Activated CD8-positive, alpha-beta memory T cell treated with anti-CD3 and anti-CD28 coated beads, Interleukin-2, amount 50 U/mL, for 48 hours (primary cell): ENCODE measurements at places on chromosomes 11 and 22.

- DNase-seq: no peak
These were observed 8.2 kb downstream of the HORMAD2 start for GRCh38 chr22:30088468-30088867.

- DNase-seq: no peak
These were observed 31.8 kb downstream of the MICAL2 start for GRCh38 chr11:12142176-12142575.

DNA sequence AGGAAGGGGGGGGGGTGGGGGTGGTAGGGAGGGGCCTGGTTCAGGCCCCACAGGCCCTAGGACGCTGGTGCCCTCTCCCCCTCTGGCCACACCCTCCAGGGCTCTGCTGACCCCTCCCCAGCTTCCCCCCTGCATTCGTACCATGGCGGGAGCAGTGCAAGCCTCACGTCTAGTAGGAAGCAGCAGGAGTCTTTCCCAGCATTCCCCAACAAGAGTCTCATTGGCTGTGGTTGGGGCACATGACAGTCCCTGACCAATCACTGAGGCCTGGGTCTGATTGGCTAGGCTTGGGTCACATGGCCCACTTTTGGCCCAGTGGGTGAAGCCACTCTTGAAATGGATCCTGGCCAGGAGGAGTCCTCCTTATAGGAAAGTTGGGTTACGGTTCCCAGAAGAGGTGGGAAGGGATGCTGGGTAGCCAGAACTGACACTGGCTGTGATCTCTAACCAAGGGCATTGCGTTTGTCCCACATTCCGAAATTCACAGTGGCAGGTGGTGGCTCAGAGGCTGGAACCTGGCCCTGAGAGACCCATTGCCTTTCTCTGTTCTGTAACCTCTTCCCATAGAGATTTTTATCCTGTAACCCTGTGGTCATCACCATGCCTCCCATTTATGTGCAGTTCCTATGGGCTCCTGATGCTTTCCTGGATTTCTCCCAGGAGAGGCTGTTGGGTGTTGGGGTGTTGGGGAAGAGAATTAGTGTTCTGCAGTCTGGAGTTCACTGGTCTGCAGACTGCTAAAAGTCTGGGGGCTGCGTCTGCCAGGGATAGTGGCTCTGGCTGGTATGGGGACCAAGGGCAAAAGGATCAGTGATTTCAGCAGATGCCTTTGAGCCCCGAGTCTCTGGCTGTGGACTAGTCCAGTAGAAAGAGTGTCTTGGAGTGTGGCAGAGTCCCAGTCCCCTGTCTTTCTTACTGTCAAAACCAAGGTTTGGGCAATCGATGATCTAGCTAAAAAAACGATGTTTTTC, 58.9 kb upstream of the MYEOV start:
- peak; percentile 22 for DNase-seq

- no peak for DNase-seq
These were observed 22.5 kb upstream of the KRTAP5-6 start for GRCh38 chr11:1674173-1675131.

DNA sequence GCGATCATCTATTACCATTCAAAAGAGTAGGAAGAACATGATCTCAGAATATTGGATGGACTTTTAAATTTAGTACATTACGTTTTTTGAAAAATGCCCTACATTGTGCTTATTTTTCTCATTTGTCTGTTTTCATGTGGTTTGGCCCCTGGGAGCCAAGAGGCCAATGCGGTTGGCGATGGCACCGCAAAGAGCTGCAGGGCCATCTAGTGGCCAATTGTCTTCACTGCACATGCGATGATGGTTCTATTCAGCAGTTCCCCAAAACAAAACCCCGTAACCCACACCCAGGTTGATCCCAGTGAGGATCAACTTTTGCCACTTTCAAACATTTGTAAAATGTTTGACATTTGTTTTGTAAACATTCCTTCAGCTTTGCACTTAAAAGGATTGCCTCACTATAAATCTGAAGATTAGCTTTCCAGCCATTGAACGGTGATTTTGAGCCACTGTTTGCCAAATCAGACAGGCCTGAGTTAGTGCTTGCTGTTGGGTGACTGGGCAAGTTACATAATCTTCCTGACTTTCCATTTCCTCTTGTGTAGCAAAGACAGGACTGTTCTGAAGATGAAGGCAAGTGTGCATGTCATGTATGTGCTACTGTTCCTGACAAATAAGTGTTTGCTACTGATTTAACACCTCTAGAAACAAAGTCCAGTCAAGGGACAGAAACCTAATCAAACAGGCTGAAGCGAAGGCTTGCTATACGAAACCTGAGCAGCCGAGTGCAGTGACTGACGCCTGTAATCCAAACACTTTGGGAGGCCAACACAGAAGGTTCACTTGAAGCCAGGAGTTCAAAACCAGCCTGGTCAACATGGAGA, 29.2 kb upstream of the XBP1 start:
- DNase-seq: peak; percentile 85

- DNase-seq: no peak
These were observed 959 bp upstream of the FJX1 start for GRCh38 chr11:35617316-35617686.

DNA sequence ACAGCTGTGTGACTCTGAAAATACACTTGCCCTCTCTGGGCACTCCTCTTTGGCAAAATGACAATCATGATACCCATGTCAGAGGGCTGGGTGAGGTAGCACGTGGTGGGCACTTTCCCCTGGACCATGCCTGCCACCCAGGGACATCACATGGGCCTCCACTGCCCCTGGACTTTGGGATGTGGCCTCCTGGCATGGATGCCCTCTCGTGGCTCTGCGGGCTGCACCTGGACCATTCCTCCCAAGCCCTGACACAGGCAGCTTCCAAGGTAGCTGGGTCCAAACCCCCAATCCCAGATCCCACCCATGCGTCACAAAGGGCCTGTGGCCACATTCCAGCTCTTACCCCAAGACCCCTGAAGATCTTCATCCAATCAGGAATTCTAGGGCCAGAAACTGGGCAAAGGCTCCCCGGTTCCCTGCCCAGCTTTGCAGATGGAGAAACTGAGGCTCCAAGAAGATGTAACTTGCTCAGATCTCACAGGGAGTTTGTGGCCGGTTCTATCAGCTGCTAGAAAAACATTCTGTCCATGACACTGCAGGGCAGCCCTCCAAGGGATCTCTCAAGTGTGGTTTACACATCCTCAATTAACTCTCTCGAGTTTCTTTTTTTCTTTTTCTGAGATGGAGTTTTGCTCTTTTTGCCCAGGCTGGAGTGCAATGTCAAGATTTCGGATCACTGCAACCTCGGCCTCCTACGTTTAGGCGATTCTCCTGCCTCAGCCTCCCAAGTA, 35.4 kb upstream of the CYB5R3 start:
- no peak for DNase-seq

GRCh38 chr11:126547161-126547560, 191.7 kb downstream of the ST3GAL4 start:
- no peak for DNase-seq

DNA sequence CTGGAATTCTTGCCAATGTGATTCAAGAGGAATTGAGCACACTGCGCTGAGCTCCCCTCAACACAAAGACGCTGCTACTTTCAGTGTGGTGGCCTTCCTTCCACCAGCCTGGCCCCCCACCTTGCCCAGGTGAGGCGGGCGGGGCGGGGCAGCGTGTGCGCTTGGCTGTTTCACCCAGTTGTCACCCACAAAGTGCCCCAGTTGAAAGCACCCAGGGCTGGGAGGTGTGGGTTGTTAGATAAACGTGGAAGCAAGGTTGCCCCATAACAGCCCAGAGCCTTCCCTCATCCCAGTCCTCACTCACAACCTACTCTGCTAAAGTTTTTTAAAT, 43.1 kb downstream of the CACNG2 start:
- no peak for DNase-seq

- no peak for DNase-seq
These were observed 330.2 kb upstream of the B3GAT1 start for GRCh38 chr11:134742224-134742612.

DNA sequence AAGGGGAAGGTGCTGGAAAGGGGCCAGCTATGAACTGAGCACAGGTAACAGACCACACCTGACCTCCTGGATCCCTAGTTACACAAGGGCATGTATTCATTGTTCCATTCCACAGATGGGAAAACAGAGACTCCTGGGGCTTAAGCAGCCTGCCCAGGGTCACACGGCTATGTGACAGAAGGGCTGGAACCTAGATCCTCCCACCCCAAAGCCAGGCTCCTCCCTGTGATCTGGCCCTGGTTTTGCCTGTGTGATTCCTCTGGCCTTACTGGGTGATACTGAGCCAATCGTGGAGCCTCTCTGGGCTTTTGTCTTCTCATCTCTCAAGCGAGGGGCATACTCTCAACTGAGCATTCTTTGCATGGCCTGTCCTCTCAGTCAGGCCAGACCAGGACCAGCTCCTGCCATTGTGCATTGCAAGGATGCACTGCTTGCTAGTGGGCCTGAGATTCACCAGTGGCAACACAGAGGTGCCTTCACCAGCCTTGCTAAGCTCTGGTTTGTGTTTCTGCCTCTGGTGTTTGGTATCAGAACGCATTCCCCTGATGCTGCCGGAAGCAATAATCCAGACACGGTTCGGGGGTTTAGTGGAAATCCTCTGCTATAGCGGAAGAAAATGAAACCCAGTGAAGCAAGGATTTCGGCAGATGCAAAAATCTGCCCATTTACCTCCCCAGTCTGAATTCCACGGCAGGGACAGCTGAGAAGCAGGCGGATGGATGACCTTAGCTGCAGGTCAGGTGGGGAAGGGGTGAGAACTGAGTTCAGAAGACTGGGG, 226.6 kb downstream of the ST3GAL4 start:
- DNase-seq: no peak

DNA sequence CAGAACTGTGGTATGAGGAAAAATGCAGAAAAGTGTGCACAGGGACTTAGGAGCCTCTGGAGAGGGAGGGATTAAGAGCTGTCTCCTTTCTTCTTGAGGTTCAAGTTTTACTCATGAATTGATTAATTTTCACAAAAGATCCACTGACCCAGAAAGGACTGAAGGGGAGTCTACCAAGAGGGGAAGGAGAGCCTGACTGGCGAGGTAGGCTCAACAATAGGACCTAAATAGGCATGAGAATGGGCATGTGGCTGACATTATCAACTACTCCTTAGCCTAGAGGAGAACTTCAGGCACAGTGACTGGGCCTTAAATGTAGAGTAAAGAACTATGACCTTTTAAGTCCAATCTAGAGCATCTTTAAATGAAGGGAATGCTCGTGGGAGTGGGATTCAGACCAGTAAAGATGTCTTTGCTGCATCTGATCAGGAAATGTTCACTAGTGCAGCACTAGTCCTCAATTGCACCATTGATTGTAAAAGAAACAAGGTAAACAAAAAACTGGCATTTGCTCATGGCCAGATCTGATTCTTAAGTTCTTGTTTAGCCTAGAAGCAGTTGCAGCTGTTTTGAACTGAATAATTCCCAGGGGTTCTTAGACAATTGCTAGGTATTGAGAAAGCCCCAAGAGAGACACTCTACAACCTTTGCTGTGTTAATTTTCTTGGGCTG, 135.6 kb downstream of the RAB38 start:
- no peak for DNase-seq

DNA sequence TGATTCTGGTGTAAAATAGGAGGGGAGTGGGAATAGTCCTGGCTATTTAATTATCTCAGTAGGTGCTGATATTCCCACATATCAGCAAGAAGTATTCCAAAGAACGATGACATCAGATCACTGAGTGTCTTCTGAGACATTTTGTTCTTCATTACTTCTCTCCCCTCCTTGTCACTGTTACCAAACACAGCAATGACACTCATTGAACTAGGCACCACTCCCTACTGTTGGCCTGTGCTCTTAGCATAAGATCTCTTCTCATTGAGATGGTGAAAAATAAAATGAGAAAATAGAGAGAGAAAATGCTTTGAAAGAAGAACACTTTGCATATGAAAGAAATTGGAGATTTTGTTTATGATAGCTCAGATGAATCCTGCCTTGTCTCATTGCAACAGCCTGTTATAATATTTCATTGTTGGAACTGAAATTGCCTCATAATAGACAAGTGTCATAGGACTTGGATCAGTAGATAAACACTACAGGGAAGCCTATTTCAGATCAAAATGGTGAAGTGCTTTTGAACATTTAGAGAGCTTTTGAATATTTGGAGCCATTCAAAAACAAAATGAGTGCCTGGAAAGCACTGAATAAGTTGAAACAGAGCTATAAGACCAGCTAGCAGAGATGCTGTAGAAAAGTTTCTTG, 11.3 kb upstream of the ETS1 start:
- no peak for DNase-seq

- DNase-seq: no peak
These were observed 20.2 kb downstream of the CBX7 start for GRCh38 chr22:39132281-39132680.

DNA sequence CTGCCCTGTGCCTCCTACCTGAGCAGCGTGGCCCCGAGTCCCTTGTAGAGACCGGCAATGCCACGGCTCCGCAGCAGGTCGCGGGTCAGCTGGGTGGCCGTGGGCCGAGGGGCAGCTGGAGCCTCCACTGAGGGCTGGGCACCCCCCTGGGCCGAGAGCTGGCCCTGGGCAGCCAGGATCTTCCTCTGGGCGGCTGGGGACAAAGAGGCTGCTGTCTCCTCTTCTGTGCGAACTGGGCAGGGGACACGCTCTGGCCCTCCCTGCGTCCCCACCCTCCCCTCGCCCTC, 2.6 kb upstream of the CEND1 start:
- DNase-seq: no peak

DNA sequence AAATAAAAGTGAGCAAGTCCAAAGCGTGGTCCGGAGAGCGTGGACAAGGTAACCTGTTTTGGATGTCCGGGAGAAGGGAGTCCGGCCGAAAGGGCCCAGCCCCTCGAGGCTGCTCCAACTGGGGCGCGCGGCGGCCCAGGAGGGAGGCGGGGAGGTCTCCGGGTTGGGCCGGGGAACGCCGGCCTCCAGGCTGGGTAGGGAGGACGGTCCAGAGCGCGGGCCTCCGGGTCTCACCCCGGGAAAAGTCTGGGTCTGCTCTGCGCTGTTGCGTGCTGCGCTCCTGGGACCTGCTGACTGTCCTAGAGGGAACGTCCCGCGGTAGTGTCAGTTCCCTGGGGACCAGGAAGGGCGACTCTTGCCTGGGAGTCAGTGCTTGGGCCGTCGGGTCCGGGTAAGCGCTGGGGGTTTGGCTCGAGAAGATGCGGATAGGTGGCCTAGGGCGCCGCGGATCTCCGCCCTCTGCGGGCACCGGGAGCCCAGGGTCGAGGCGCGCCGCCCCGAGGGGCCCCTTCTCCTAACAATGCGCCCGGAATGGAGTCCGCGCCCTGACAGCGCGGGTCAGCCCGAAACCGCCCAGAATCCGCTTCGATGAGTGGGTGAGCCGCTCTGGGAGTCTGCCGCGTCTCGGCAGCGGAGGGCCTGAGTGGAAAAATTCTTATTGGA, 988 bp upstream of the FLI1 start:
- peak; percentile 74 for DNase-seq

- no peak for DNase-seq
These were observed 16.8 kb downstream of the APOL5 start for GRCh38 chr22:35734517-35734827.

DNA sequence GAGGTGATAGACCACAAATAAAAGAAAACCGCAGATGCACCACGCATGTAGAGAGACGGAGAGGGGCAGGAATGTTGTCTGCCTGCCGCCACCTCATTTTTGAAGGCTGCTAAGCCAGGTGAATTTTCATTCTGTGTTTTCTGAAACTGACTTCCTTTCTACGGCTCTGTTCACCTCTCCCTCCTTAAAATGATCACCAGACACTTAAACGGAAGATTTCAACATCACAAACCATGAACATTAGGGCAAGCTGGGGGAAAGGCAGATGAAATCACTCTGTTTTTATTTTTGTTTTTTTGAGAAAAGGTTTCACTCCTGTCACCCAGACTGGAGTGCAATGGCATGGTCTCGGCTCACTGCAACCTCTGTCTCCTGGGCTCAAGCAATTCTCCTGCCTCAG, 232.4 kb downstream of the MIAT start:
- no peak for DNase-seq

GRCh38 chr11:26149585-26149984, 182.3 kb upstream of the ANO3 start:
- DNase-seq: no peak
